ENCODE measurements at places on chromosomes 4 and X.

DNA sequence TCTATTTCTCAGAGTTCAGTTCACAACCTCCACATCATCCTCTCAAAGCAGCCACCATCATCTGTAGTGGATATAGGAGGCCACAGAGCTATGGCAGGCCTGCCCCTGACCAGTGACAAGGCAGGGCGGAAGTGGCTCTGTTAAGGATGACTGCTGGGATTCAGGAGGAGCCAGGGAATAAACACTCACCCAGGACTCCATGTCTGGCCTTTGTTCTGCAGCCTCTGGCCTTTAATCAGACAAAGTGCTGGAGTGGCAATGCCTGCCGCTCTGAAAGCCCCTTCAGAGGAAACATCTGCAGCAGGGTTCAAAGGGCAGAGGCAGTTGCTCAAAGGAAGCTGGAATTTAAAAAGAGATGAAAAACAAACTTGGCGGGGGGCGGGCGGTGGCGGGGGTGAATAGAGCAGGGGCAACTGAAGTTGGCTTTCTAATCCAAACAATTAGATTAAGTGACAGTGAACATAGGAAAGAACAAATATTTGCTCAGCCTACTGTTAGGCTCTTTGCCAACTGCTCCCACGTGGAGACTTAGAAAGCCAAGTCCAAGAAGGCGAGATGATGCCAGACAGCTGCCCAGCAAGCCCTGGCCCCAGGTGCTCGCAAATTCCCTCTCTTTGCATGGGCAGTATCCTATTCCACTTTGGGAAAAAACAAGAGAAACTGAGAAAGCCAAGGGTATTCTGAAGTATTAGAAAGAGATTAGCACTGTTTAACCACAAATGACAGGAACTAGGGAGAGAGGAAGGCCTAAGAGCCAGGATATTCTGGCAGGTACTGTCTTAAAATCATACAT lies 5.5 kb downstream of the MPP1 start:
- no peak overlapping the region for H3K27ac ChIP-seq
- H3K36me3 ChIP-seq = no peaks in the 10 kb centered on the region
- peaks cover 3% of the 10 kb centered on the region for H3K4me1 ChIP-seq
- no peak overlapping the region for H3K4me3 ChIP-seq
- H3K27me3 ChIP-seq = peaks cover 2% of the 10 kb centered on the region

GRCh38 chrX:121987163-121987562 lies 939.8 kb downstream of the GLUD2 start:
- DNase-seq = no peak
- H3K4me1 ChIP-seq = no peaks in the 10 kb centered on the region
- no peaks in the 10 kb centered on the region for H3K27me3 ChIP-seq
- no peak overlapping the region for H3K27ac ChIP-seq

DNA sequence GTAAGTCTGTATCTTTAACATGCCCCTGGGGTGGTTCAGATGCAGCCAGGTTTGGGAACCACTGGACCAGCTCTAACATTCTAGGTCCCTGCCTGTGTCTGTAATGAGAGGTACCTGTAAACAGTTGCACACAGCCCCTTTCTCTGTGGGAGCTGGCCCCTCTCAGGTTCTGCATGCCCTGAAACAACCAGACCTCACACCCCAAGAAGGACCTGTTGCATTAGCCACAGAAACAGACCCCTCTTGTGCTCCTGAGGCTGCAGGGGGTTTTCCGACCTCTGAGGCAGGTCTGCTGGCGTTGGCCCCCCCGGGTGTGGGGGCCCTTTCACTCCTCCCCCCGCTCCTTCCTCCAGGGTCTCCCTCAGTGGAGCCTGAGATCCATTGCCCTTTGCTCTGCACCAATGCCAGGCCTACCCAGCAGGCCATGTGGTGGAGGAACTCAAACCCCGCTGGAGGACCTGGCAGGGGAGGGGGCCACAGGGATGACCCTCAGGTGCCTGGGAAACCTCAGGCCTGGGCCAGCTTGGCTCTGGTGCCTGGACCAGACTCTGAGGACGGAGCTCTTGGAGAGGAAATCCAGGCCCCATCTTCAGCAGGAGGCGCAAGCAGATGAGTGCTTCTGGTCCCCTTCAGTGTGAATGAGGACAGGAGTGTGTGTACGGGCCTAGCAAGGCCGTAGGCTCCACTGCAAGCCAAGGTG lies 61.4 kb upstream of the PJA1 start:
- H3K27ac ChIP-seq = no peak overlapping the region
- peaks cover 2% of the 10 kb centered on the region for H3K4me1 ChIP-seq
- H3K36me3 ChIP-seq = no peaks in the 10 kb centered on the region
- peaks cover 9% of the 10 kb centered on the region for H3K27me3 ChIP-seq

DNA sequence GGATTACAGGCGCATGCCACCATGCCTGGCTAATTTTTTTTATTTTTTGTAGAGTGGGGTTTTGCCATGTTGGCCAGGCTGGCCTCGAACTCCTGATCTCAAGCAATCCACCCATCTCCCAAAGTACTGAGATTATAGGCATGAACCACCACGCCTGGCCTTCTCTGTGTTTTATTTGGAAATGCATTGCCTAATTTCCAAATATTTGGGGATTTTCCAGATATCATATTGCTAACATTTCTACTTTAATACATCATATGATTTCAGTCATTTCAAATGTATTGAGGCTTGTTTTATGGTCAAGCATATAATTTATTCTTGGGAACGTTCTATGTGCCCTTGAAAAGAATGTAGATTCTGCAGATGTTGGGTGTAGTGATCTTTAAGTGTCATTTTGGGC lies 38.8 kb downstream of the FGF2 start:
- no peaks in the 10 kb centered on the region for H3K4me1 ChIP-seq
- H3K4me3 ChIP-seq = no peak overlapping the region
- no peaks in the 10 kb centered on the region for H3K36me3 ChIP-seq
- no peak overlapping the region for H3K27ac ChIP-seq

DNA sequence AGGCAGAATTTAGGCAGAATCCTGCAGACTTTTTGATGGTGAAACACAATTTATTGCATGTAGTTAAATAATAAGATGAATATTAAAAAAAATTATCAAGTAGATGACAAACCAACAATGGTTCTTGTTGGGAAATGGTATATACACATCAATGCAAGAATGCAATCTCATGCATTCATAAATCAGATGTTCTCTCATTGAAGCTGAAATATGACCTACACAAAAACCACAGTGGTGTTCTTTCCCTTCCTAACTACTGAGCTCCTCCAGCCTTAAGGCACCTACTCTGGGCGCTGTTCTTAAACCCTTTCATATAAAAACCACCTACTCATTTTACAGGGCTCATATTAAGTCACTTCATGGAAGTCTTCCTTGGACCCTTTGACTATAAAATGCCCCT lies 64.1 kb downstream of the ANTXR2 start:
- H3K4me3 ChIP-seq = no peak overlapping the region
- no peak for DNase-seq
- H3K36me3 ChIP-seq = no peaks in the 10 kb centered on the region
- H3K27me3 ChIP-seq = no peaks in the 10 kb centered on the region
- no peaks in the 10 kb centered on the region for H3K4me1 ChIP-seq
- H3K27ac ChIP-seq = no peak overlapping the region

DNA sequence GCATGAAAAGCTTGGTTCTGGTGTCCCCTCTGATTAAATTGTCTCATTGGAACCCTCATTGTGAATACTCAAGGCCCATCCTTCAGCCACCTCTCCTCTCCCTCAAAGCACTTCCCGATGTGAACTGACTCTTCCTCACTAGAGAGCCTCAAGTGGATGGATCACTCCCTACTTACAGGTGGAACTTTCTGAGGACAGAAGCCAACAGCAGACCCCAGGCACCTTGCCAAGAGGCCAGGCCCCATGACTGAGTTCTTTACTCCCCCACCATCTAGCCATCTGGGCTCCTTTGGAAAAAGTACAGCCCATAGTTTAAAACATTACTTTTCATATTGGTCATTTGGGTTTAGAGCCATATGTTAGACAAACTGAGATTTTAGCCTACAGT lies 224.1 kb downstream of the SHROOM3 start:
- H3K4me3 ChIP-seq = no peak overlapping the region
- DNase-seq = no peak
- no peak overlapping the region for H3K27ac ChIP-seq
- H3K36me3 ChIP-seq = no peaks in the 10 kb centered on the region
- H3K4me1 ChIP-seq = no peaks in the 10 kb centered on the region
- no peaks in the 10 kb centered on the region for H3K27me3 ChIP-seq

- no peak overlapping the region for H3K27ac ChIP-seq
- peaks cover 65% of the 10 kb centered on the region for H3K36me3 ChIP-seq
- no peak for DNase-seq
Observed at GRCh38 chr4:2830632-2831610, 12.7 kb upstream of the ADD1 start.

DNA sequence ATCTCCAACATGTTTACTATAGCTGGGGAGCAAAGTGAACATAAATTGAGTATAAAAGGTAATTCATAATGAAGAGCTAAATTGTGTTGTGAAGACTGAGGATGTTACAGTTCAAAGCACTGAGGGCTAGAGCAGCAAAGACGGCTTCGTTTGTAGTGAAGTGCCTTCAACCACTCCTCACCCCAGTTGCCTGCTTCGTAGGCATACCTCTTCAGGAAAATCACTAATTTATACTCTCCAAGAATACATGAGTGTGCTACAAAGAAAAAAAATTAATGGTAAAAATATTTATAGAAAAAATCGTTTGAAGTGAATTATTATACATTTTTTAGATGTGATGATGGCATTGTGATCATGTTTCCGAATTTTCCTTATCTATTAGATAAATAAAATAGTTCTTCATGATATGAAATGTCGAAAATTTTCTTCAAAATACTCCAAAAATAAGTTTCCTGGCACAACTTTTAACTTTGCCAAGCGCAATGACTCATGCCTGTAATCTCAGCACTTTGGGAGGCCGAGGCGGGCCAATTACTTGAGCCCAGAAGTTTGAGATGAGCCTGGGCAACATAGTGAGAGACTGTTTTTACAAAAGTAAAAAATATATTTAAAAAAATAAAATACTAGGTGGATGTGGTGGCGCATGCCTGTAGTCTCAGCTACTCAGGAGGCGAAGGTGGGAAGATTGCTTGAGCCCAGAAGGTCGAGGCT lies 41.6 kb downstream of the ZFP42 start:
- DNase-seq = no peak
- H3K36me3 ChIP-seq = no peaks in the 10 kb centered on the region
- H3K4me1 ChIP-seq = no peaks in the 10 kb centered on the region
- H3K27me3 ChIP-seq = no peaks in the 10 kb centered on the region

DNA sequence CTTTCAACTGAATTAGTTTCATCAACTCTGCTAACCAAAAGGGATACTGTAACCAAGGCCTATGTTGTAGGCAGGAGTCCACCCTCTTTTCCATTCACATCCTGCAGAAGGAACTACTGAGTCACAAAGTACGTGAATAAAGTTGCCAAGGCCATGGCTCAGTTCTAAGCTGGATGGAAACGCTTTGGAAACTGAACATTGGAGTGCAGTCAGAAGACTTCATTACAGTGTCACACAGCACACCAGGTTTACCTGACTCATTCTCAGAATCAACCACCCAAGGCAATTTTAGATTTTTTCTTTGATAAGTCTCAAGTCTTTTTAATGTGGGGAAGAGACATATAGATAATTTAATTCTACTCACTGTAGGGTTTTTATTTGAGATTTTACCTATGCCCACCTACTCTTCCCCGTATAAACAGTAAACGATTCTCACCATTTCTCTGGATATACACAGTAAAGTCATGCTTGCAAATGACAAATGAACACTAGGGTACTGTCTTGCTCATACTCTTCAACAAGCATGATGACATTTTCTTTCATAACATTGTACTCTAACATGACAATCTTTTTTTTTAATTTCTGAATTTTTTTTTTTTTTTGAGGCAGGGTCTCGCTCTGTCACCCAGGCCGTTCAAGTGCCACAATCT lies 58.9 kb upstream of the RBM47 start:
- H3K27ac ChIP-seq = no peak overlapping the region
- no peaks in the 10 kb centered on the region for H3K27me3 ChIP-seq
- H3K4me1 ChIP-seq = no peaks in the 10 kb centered on the region
- H3K36me3 ChIP-seq = no peaks in the 10 kb centered on the region

DNA sequence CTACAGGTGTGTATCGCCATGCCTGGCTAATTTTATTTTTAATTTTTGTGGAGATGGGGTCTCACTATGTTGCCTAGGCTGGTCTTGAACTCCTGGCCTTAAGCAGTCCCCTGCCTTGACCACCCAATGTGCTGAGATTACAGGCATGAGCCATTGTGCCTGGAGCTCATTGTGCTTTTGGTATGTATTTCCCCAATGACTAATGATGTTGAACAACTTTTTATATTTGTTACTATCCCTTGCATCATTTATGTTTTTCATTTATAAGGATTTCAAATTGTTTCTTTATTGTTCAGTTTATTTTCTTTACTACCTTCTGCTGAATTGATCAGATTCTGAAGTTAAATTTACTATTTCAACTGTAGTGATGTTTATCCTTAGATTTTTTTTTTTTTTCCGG lies 199.7 kb downstream of the CEP135 start:
- DNase-seq = no peak
- no peak overlapping the region for H3K4me3 ChIP-seq
- no peaks in the 10 kb centered on the region for H3K4me1 ChIP-seq
- H3K27ac ChIP-seq = no peak overlapping the region
- H3K27me3 ChIP-seq = no peaks in the 10 kb centered on the region

All from iPS DF 6.9 (cell line).